ENCODE measurements at places on chromosomes 3 and 15.

DNA sequence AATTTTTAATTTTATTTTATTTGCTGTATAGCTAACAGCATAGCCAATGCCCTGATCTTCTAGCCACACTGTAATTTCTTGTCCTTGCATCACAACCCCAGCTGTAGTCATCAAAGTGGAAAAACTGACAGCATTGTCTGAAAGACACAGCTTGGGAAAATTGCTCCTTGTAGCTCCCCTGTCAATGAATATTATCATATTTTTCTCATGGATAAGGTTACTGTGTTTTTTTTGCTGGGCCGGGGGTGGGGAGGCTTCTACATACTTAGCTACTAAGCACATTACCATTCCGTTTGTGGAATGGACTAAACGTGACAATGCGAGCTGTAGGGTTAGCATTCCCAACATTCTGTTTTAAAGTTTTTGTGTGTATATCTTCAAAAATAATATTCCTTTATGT lies 381.3 kb downstream of the TIGIT start:
- no peak overlapping the region for H3K4me3 ChIP-seq
- peaks cover 37% of the 10 kb centered on the region for H3K4me1 ChIP-seq
- no peak overlapping the region for H3K27ac ChIP-seq
- no peak for DNase-seq

DNA sequence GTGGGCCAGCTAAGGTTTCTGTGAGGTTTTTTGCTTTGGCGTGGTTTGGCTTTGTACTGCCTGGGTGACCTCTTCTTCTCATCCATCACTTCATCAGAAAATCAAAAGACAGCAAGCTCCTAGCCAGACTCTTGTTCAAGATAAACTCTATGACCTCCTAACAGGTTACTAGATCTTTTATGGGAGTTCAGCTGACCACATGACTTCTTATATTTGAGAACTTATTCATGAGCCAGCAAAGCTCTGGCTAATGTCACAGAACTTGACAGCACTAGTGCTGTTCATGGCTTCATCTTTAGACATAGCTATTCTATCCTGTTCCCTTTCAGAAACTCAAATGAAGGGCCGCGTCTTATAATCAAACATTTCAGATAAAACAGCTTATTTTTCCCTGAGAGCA lies 527.1 kb upstream of the GOLIM4 start:
- no peaks in the 10 kb centered on the region for H3K36me3 ChIP-seq
- peak overlapping the region; percentile 42 for H3K27ac ChIP-seq
- H3K4me3 ChIP-seq = no peak overlapping the region
- H3K27me3 ChIP-seq = no peaks in the 10 kb centered on the region

DNA sequence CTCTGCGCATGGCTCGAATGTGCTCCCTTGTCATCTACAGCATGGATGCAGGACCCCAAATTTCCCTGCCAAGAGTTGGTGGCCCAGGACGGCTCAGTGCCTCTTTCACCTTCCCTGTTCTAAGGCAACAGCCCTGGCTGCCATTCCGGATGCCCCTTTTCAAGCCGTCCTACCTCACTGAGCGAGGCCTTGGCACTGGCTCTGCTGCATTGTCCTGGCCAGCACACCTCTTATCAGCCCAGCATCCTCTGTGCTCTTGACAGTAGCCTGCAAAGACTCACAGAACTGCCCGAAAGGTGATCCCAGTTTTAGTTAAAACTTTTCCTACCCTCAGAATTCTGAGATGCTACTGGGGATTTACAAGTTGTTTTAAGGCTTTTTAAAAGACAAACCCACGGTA lies 122.0 kb downstream of the MECOM start:
- no peaks in the 10 kb centered on the region for H3K36me3 ChIP-seq
- no peak overlapping the region for H3K4me3 ChIP-seq
- no peak for DNase-seq
- H3K27me3 ChIP-seq = no peaks in the 10 kb centered on the region

DNA sequence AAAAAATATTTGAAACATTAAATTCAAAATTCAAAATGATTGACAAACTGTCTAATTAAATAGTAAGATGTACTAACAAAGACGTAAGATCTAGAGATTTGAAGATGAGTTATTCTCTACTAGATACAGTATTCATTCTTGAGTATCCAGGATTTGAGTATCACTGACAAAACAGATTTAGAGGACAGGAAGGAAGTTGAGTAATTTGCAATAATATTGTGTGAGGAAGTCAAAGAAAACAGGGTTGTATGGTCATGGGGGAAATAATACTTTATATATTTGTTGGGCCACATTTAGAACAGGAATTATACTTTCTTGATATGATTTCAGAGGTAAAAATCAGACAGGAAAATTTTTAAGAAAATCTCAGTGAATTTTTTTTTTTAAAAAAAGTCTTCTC lies 393.1 kb upstream of the CDIN1 start:
- H3K27me3 ChIP-seq = no peaks in the 10 kb centered on the region
- no peak overlapping the region for H3K27ac ChIP-seq

- no peaks in the 10 kb centered on the region for H3K27me3 ChIP-seq
- no peak for DNase-seq
- H3K36me3 ChIP-seq = peaks cover 14% of the 10 kb centered on the region
- H3K27ac ChIP-seq = no peak overlapping the region
Measured at GRCh38 chr3:141059816-141060215, 8.7 kb downstream of the SPSB4 start.

DNA sequence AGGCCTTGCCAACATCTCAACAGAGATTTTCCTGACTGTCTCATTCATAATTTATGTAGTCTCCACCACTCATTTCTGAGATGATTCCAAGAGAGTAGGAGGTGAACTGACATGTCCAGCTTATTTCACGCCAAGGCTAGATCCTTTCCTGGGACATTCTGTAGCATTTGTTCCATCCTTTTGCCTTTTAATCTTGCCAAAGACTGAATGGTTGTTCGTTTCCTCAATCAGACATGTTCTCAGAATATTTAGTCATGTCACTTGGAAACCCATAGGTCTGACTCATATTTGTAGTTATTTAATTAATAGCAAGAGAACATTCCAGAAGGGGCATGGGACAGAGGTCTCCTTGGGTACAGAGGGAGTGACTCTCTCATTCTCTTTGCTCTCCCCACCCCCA lies 80.9 kb downstream of the DHX36 start:
- H3K27ac ChIP-seq = peak overlapping the region; percentile 3
- no peaks in the 10 kb centered on the region for H3K27me3 ChIP-seq
- H3K36me3 ChIP-seq = peaks cover 21% of the 10 kb centered on the region
- no peak for DNase-seq
- no peak overlapping the region for H3K4me3 ChIP-seq

DNA sequence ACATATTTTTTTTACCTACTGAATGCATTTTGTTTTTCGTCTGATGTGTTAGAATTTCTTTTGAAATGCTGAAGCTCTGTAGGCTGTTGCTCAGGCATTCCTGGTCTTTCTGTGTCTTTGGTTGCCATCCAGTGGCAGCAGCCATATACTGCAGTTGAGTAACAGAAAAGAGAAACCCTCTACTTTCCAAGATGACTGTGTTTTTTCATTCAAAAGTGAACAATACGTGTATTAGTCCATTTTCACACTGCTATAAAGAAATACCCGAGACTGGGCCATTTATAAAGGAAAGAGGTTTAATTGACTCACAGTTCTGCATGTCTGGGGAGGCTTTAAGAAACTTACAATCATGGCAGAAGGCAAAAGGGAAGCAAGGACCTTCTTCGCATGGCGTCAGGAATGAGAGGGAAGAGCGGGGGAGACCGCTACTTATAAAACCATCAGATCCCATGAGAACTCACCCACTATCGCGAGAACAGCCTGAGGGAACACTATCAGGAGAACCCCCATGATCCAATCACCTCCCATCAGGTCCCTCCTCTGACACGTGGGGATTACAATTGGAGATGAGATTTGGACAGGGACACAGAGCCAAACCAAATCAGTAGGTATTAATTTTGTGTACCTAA lies 4.7 kb upstream of the GOLGA8B start:
- peaks cover 19% of the 10 kb centered on the region for H3K27me3 ChIP-seq
- peak overlapping the region; percentile 94 for H3K27ac ChIP-seq
- DNase-seq = peak; percentile 60
- peak overlapping the region; percentile 59 for H3K4me3 ChIP-seq
- peaks cover 24% of the 10 kb centered on the region for H3K4me1 ChIP-seq

DNA sequence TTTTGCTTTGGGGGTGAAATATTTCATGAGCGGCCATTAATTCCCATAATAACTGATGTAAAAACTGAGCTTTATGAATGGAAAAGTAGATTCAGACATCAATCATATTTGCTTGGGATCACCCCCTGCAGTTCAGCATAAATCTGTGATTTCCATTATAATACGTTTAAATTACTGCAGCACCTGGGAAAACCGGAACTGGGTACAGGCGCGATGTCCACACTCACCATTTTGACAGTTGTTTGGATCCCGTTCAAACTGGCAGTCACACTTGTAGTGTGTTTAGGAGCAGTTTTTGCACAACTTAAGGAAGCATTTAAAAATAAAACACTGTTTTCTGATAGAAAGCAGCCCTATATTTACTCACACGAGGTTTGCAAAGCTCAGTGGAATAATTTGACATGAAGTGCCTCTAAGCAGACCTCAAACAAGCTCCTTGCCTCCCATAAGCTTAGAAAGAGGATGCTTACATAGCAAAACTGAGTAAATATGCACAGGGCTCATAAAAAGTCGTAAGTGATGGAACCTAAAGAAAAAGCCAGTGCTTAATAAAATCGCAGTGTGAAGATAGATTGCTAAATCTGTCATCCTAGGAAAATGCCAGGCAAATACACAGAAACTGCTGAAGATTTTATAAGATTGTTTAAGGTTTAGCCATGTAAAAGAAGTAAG lies 377.6 kb downstream of the PTPRG start:
- H3K36me3 ChIP-seq = peaks cover 16% of the 10 kb centered on the region
- H3K27me3 ChIP-seq = no peaks in the 10 kb centered on the region
- DNase-seq = no peak
- H3K4me3 ChIP-seq = no peak overlapping the region
- no peak overlapping the region for H3K27ac ChIP-seq
- H3K4me1 ChIP-seq = peaks cover 49% of the 10 kb centered on the region

- peaks cover 2% of the 10 kb centered on the region for H3K4me1 ChIP-seq
- no peak overlapping the region for H3K4me3 ChIP-seq
- H3K36me3 ChIP-seq = 0 out of 2 replicates have a peak, but pooled peaks cover 2% of the 10 kb centered on the region
- H3K27ac ChIP-seq = no peak overlapping the region
- DNase-seq = no peak
Measured at GRCh38 chr15:45801543-45801942, 166.7 kb downstream of the SQOR start.

- no peak overlapping the region for H3K4me3 ChIP-seq
- H3K27me3 ChIP-seq = peaks cover 32% of the 10 kb centered on the region
- H3K36me3 ChIP-seq = no peaks in the 10 kb centered on the region
- peak overlapping the region; percentile 56 for H3K27ac ChIP-seq
Measured at GRCh38 chr3:129424185-129424841, 4.1 kb downstream of the EFCAB12 start.

GRCh38 chr15:67396114-67396513 lies 124.8 kb upstream of the C15orf61 start:
- DNase-seq = no peak
- peaks cover 18% of the 10 kb centered on the region for H3K4me1 ChIP-seq
- no peak overlapping the region for H3K4me3 ChIP-seq
- peaks cover 17% of the 10 kb centered on the region for H3K27me3 ChIP-seq
- H3K36me3 ChIP-seq = no peaks in the 10 kb centered on the region
- no peak overlapping the region for H3K27ac ChIP-seq

DNA sequence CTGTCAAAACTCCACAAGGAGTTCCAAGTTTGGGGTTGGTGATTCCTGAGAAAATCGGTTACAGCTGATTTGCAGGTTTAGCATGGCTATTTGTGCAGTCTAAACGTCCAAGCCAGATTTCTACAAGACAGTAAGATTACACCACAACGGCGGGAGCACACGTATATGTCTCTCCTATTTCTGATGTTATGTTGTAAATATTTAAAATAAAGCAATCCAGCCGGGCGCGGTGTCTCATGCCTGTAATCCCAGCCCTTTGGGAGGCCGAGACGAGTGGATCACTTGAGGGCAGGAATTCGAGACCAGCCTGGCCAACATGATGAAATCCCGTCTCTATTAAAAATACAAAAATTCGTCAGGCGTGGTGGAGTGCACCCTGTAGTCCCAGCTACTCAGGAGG lies 106.8 kb upstream of the IGF1R start:
- H3K27ac ChIP-seq = no peak overlapping the region
- H3K36me3 ChIP-seq = no peaks in the 10 kb centered on the region
- DNase-seq = no peak

- H3K4me3 ChIP-seq = no peak overlapping the region
- H3K27me3 ChIP-seq = peaks cover 82% of the 10 kb centered on the region
- no peak overlapping the region for H3K27ac ChIP-seq
- no peaks in the 10 kb centered on the region for H3K36me3 ChIP-seq
- H3K4me1 ChIP-seq = no peaks in the 10 kb centered on the region
- DNase-seq = peak; percentile 77
Measured at GRCh38 chr3:13884851-13885703, 5.2 kb upstream of the WNT7A start.

DNA sequence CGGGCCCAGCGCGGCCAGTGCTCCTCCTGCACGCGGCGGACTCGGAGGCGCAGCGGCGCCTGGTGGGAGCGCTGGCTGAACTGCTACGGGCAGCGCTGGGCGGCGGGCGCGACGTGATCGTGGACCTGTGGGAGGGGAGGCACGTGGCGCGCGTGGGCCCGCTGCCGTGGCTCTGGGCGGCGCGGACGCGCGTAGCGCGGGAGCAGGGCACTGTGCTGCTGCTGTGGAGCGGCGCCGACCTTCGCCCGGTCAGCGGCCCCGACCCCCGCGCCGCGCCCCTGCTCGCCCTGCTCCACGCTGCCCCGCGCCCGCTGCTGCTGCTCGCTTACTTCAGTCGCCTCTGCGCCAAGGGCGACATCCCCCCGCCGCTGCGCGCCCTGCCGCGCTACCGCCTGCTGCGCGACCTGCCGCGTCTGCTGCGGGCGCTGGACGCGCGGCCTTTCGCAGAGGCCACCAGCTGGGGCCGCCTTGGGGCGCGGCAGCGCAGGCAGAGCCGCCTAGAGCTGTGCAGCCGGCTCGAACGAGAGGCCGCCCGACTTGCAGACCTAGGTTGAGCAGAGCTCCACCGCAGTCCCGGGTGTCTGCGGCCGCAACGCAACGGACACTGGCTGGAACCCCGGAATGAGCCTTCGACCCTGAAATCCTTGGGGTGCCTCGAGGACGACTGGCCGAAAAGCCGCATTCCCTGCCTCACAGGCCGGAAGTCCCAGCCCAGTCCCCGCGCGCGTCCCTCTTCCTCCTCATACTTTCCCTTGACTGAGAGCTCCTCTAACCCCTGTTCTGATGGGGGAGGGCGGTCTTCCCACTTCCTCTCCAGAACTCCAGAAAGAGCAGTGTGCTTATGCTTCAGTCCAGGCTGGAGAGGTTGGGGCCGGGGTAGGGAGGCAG lies 1.4 kb upstream of the IL17RC start:
- H3K27me3 ChIP-seq = peaks cover 3% of the 10 kb centered on the region
- no peaks in the 10 kb centered on the region for H3K36me3 ChIP-seq
- H3K27ac ChIP-seq = no peak overlapping the region
- H3K4me1 ChIP-seq = peaks cover 18% of the 10 kb centered on the region
- DNase-seq = peak; percentile 68

DNA sequence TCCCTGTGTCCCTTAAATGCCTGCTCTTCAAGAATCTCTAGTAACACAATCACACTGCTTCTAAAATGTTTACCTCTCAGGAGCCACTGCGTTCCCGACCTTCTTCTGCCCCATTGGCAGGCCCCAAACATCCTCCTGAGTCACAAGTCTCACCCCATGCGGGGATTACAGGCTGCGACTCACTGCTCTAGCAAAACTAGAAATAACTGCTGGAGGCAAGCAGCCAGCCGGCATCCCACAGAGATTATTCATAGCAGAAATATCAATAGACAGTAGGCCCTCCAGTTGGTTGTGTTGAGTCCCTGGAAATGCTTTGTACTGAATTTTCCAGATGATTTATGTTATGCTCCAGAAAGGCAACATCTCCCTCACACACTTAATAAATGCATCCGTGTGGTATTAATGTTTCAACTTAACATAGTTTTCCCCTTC lies 64.8 kb downstream of the RFTN1 start:
- no peaks in the 10 kb centered on the region for H3K36me3 ChIP-seq
- H3K4me1 ChIP-seq = peaks cover 21% of the 10 kb centered on the region
- no peak overlapping the region for H3K4me3 ChIP-seq
